H9 (cell line): ENCODE measurements at places on chromosomes 13 and 19. TPM values are rescaled to one million over a fixed set of nuclear protein-coding genes. Genes with fewer than 3 reads are reported as not detected.

DNA sequence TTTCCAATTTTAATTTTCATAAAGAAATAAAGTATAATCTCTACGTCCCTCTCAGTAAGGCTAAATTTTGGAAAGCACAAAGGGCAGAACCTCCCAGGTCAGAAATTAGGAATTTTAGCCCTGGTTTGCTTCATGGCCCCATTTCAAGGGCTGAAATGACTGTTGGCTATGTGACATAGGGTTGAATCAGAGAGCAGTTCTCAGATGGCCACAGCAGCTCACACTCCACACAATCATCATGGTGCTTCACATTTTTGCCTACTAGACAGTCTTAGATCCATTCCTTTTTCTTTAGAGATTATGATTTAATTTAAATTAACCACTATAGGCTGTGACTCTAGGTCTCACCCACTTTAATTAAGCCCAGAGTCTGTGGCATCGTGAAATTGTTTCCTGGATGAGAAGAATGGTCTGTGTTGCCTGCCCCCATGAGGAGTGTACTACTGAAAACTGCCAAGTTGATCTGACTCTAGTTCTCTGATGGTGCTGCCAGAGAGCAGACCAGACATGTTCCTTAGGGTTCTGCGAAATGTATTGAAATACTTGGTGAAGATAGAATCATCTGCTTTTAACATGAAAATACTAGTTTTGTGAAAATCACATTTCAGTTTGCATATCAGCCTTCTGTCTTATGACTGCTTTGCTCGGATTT, 57.4 kb downstream of the ESD start:
- peaks cover 9% of the 10 kb centered on the region; the same call in 1 of the 2 replicates for H3K36me3 ChIP-seq
- no peaks in the 10 kb centered on the region; the same call in 1 of the 2 replicates for H3K27me3 ChIP-seq
- no peak for DNase-seq
- H3K4me1 ChIP-seq = no peaks in the 10 kb centered on the region
- no peak overlapping the region for H3K4me3 ChIP-seq

Gene TSSK6
- 2.6 and 2.8 TPM in 2 replicates for total RNA-seq

Gene NLRP9
- total RNA-seq = not detected in 2 replicates

DNA sequence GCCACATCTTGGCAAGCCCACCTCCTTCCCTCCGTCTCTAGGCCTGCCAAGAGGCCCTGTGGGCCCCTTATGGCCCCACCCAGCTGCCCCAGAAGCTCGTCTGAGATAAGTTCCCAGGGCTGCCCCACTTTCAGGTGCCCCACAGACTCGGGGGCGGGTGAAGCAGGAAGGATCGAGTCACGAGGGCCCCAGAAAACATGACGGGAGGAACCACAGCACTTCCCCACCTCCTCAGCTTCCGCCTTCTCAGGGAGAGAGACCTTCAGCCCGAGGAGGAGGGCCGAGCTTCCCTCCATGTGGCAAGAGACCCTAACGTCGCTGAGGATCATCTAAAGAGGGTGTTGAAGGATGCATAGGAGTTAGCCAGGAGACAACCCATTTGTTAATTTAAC, 4.5 kb upstream of the IL12RB1 start:
- H3K27ac ChIP-seq = no peak overlapping the region
- no peaks in the 10 kb centered on the region for H3K4me1 ChIP-seq
- H3K27me3 ChIP-seq = no peaks in the 10 kb centered on the region
- DNase-seq = no peak

Gene SLITRK5
- total RNA-seq = 0.09 TPM in 2 replicates

GRCh38 chr19:43675269-43675879, 5.4 kb upstream of the PLAUR start:
- peaks cover 2% of the 10 kb centered on the region; the same call in 1 of the 2 replicates for H3K4me1 ChIP-seq
- no peak overlapping the region; the same call in 2 of the 3 replicates for H3K4me3 ChIP-seq
- no peak overlapping the region for H3K27ac ChIP-seq
- no peak for DNase-seq

- peak; percentile 56 for DNase-seq
- no peak overlapping the region for H3K4me3 ChIP-seq
- no peaks in the 10 kb centered on the region for H3K4me1 ChIP-seq
Observed at GRCh38 chr13:83780227-83780626, 102.0 kb downstream of the SLITRK1 start.

Gene KIR2DL3
- total RNA-seq = not detected in 2 replicates

Gene SLAIN1
- 23.2 and 23.4 TPM in 2 replicates for total RNA-seq

Gene GAMT
- total RNA-seq = 26.6 and 27.4 TPM in 2 replicates

GRCh38 chr19:42092350-42092749, 16.4 kb downstream of the ZNF574 start:
- no peaks in the 10 kb centered on the region for H3K27me3 ChIP-seq
- no peaks in the 10 kb centered on the region for H3K4me1 ChIP-seq
- no peaks in the 10 kb centered on the region; the same call in 2 of the 3 replicates for H3K36me3 ChIP-seq
- DNase-seq = peak; percentile 61

DNA sequence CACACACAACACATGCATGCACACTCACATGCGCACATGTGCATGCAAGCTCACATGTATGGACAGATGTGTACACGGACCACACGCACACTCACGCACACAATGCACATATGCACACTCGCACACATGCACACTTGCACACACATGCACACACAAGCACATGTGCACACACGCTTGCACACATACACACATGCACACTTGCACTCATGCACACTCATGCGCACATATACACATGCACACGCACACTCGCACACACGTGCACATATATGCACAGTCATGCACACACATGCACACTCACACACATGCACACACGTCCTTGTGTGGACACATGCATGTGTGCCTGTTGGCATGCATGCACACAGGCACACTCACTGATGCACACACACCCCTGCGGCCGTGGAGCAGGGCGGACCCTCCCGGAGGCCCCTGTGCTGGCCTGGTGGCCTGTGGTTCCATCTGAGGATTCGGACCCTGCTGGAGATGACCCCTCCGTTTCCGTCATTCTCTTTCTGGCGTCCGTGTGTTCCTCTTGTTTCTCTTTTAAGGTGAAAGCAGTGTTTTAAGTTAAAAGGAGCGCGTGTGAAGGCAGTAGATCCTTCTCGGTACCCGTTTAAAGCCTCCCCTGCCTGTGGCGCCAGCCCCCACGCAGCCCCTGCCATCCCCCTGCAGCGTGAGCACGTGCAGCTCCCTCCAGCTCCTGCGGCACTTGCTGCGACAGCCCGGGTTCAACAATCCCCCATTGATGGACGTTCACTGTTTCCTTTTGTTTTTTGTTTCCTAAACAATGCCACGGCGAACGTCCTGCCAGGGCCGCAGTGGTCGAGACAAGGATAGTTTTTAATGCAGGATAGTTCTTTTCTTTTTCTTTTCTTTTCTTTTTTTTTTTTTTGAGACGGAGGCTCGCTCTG, 5.6 kb downstream of the NDUFS7 start:
- no peaks in the 10 kb centered on the region for H3K27me3 ChIP-seq
- peak overlapping the region; percentile 32; the same call in 2 of the 3 replicates for H3K4me3 ChIP-seq
- no peaks in the 10 kb centered on the region for H3K4me1 ChIP-seq

Gene SLC15A1
- 1.9 and 2.0 TPM in 2 replicates for total RNA-seq

- DNase-seq = no peak
- no peak overlapping the region for H3K4me3 ChIP-seq
- peaks cover 7% of the 10 kb centered on the region; the same call in 1 of the 2 replicates for H3K4me1 ChIP-seq
Observed at GRCh38 chr13:33644581-33645543, 173.1 kb upstream of the RFC3 start.

Gene ZNF69
- 25.4 and 27.3 TPM in 2 replicates for total RNA-seq

GRCh38 chr19:46759817-46760333, 13.6 kb upstream of the STRN4 start:
- no peak overlapping the region; the same call in 2 of the 3 replicates for H3K4me3 ChIP-seq
- DNase-seq = no peak
- no peaks in the 10 kb centered on the region for H3K27me3 ChIP-seq
- no peaks in the 10 kb centered on the region for H3K4me1 ChIP-seq

- H3K27ac ChIP-seq = no peak overlapping the region
- H3K4me1 ChIP-seq = peaks cover 5% of the 10 kb centered on the region
- DNase-seq = no peak
- no peaks in the 10 kb centered on the region for H3K27me3 ChIP-seq
- peaks cover 26% of the 10 kb centered on the region for H3K36me3 ChIP-seq
Observed at GRCh38 chr13:100176801-100177400, 88.0 kb downstream of the PCCA start.

Gene KCNJ14
- 1.1 and 1.2 TPM in 2 replicates for total RNA-seq

DNA sequence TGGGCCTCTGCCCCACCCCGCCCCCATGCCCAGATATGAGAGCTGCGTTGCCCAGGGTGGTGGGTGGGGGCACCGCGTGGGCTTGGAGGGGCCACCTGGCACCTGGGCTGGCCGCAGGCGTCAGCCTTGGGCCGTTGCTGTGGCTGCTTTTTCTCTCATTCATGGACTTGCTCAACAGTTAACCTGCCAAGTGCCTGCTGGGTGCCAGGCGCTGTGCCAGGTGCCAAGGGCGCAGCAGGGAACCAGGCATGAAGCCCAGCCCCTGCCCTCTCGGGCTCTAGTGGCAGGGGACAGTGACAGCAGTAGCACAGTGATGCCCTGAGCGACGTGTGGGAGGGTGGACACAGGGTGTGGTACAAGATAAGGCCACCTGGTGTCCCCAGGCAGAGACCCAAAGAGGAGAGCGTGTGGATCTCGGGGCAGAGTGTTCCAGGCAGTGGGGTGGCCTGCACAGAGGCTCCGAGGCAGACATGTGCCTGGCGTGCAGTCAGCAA, 28.1 kb downstream of the DHX34 start:
- no peaks in the 10 kb centered on the region for H3K4me1 ChIP-seq
- H3K27me3 ChIP-seq = no peaks in the 10 kb centered on the region
- DNase-seq = no peak

- H3K4me1 ChIP-seq = peaks cover 4% of the 10 kb centered on the region; the same call in 1 of the 2 replicates
- H3K27me3 ChIP-seq = no peaks in the 10 kb centered on the region
- DNase-seq = no peak
Observed at GRCh38 chr19:17245535-17245984, at the start of gene NR2F6. Gene NR2F6 (minus strand): TSS chr19:17245919. CDS start chr19:17245220, 699 bp downstream.

GRCh38 chr13:31168166-31168565, 6.5 kb upstream of the HSPH1 start:
- H3K27me3 ChIP-seq = no peaks in the 10 kb centered on the region
- DNase-seq = no peak
- H3K4me3 ChIP-seq = no peak overlapping the region

Gene OR10H1
- not detected in 2 replicates for total RNA-seq

- peaks cover 16% of the 10 kb centered on the region; the same call in 1 of the 2 replicates for H3K27me3 ChIP-seq
- DNase-seq = no peak
- no peaks in the 10 kb centered on the region for H3K36me3 ChIP-seq
- no peak overlapping the region for H3K27ac ChIP-seq
Observed at GRCh38 chr19:39083599-39083982, 577 bp upstream of the ACP7 start.

- no peaks in the 10 kb centered on the region for H3K4me1 ChIP-seq
- peaks cover 7% of the 10 kb centered on the region for H3K36me3 ChIP-seq
- no peaks in the 10 kb centered on the region for H3K27me3 ChIP-seq
- no peak overlapping the region for H3K4me3 ChIP-seq
- H3K27ac ChIP-seq = no peak overlapping the region
- DNase-seq = no peak
Observed at GRCh38 chr19:5314012-5314906, 26.4 kb downstream of the PTPRS start.

GRCh38 chr13:113970810-113971470, 2.9 kb downstream of the C13orf46 start:
- H3K4me1 ChIP-seq = no peaks in the 10 kb centered on the region
- DNase-seq = no peak
- no peaks in the 10 kb centered on the region for H3K36me3 ChIP-seq
- H3K27me3 ChIP-seq = no peaks in the 10 kb centered on the region
- H3K4me3 ChIP-seq = no peak overlapping the region

DNA sequence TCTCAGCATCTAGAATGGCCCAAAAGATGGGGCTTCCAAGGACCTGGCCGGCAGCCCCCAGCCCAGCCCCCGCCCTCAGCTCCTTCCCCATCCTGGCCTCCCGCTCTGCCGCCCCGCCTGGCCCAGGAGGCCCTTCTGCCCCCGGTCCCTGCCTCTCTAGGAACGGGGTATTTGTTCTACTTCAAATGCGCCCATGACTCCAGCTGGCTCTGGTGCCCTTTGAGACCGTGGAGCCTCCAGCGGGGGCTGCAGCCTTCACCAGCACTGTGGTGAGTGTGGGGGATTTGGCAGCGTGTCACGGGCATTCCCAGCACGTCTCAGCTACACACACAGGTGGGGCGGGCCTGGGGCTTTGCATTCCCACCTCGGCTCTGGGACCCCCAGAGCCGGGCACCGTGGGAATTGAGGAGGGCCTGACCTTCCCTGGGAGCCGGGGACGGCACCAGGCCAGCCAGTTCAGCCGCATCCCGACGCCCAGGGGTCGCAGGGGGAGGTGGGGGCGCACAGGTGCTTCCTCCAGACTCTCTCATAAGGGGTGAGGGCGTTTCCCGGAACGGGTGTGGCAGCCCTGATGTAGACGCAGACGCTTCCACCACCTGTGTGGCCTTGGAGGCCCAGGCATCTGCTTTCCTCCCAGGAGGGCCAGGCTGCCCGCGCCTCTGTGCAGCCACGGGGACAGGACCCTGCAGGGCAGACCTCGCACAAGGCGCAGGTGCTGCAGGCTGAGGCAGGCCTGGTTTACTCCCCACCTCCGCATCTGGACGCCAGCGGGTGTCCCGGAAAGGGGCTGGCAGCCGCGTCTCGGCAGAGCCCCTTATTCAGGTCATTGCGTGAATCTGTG, 947 bp downstream of the ATP4B start:
- H3K27ac ChIP-seq = no peak overlapping the region
- no peaks in the 10 kb centered on the region for H3K4me1 ChIP-seq
- H3K36me3 ChIP-seq = peaks cover 1% of the 10 kb centered on the region; the same call in 1 of the 2 replicates
- DNase-seq = no peak
- no peaks in the 10 kb centered on the region for H3K27me3 ChIP-seq

Gene CBLC
- total RNA-seq = 14.2 and 15.9 TPM in 2 replicates

Gene CEACAM3
- total RNA-seq = not detected in 2 replicates

Gene ZNF506
- 2.0 and 3.0 TPM in 2 replicates for total RNA-seq

DNA sequence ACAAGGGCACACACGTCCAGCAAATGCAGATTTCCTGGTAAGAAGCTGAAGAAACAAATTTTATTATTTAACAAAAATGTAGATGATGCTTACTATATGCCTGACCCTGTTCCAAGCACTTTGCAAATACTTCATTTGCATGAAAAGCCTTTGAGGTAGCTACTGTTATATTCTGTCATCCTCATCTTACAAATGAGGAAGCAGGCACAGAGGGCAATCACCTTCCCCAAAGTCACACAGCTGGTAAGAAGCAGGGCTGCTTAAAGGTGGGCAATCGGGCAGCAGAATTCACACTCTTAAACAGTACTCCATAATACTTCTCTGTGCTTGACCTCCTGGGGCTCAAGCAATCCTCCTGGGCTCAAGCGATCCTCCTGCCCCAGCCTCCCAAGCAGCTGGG, 18.3 kb upstream of the PNMA8C start:
- H3K36me3 ChIP-seq = no peaks in the 10 kb centered on the region
- no peak overlapping the region for H3K4me3 ChIP-seq
- no peak for DNase-seq
- no peaks in the 10 kb centered on the region for H3K4me1 ChIP-seq
- H3K27me3 ChIP-seq = no peaks in the 10 kb centered on the region
- H3K27ac ChIP-seq = no peak overlapping the region

DNA sequence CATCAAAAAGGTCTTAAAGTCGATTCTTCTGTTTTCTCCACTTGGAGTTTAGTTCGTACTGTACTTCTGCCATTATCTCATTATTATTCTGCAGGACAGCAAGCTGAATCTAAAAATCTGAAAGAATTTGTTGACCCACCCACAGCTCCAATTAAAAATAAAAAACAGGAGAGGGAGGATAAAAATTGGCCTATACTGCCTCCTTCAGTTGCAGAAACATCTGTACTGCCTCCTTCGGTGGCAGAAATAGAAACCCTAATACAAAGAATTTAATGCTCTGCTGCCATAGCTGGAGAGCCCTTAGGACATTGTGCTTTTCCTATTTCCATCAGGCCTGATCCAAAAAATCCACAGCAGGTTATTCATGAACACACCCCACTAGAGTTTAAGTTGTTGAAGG, 9.8 kb downstream of the ZNF350 start:
- DNase-seq = no peak
- H3K27ac ChIP-seq = no peak overlapping the region
- H3K36me3 ChIP-seq = peaks cover 71% of the 10 kb centered on the region
- H3K4me1 ChIP-seq = no peaks in the 10 kb centered on the region
- no peaks in the 10 kb centered on the region for H3K27me3 ChIP-seq
